ENCODE measurements at places on chromosomes 11 and 22.

- DNase-seq: no peak
Observed at GRCh38 chr11:70699294-70700221, 301.2 kb downstream of the CTTN start.

DNA sequence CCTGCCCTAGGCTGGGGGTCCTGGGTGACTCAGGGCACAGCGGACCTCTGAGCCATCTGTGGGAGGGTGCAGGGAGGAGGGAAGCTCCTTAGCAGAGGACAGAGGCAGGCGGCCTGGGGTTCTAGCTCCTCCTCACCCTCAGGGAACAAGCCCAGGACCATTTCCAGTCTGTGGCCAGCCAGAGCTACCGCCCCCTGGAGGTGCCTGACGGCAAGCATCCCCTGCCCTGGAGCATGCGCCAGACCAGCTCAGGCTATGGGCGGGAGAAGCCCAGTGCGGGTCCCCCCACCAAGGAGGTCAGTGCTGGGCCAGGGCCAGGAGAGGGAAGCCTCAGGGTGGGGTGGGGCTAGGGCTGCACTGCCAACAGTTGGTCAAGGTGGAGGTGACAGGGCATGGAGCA, 26.0 kb upstream of the LRRC10B start:
- DNase-seq: no peak

- DNase-seq: no peak
Observed at GRCh38 chr22:26576026-26576680, 13.8 kb downstream of the TPST2 start.

DNA sequence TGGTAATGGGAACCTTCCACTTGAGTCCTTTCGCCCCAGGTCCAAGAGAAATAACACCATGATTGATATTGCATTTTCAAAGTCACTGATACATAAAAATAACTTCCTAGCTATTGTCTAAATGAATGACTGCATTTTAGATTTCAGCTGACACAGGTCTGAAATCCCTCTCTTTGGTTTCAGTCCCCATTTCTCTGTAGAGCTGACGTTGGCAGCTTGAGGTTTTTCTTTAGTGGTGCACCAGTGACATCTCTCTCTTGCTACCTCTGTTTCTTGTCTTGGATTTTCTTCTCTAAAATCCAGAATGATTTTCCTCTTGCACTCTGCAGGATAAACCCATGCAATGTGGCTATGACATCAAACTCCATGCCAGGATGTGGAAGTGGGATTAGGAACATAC, 31.7 kb upstream of the SORL1 start:
- DNase-seq: no peak

GRCh38 chr11:119266063-119266462, 50.9 kb downstream of the MCAM start:
- no peak for DNase-seq

DNA sequence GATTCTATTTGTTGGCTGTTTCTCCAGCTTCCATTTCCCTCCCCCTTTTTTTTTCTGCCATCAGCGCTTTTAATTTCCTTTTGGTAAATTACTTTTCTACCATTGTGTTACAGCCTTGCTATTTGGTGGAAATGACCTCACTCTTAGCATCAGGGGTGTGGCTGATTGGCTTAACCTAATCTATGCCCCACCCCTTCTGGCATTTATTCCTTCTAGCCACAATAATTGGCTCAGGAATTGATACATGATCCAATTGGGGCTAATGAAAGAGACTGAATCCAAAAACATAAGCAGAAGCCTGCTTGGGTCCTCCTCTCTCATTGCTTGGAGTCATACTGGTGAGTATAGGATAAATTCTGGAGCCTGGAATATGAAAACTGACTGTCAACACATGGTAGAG, 402.4 kb upstream of the LRRC4C start:
- no peak for DNase-seq

DNA sequence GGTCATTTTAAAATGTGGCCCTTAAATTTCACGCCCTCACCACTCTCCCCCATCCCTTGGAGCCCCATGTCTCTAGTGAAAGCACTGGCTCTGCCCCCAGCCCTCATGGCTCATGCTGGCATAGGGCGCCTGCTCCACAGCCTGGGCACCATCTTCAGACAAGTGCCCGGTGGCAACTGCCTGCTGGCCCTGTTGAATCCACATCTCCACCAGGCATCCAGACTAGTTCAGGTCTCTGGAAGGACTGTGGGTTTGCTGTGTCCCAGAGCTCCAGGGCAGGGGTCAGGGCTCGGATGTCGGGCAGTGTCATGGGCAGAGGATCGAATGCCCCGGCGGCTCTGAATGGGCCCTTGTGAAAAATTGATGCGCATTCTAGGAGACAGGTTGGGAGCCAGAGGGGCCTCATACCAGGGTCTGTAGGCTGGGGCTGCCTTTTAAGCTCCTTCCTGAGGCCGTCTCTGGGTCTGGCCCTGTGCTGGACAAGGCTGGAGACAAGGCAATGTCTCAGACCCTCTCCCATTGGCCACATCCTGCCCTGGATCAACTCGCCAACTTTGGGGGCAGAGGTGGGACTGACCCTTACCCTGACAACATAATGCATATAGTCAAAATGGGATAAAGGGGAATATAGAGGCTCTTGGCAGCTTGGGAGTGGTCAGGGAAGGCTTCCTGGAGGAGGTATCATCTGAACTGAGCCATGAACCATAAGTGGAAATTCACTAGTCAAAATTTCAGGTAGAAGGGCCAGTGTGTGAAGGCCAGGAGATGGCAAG, 1.2 kb downstream of the MYO7A start:
- DNase-seq: no peak

GRCh38 chr11:133383689-133384088, 148.6 kb downstream of the OPCML start:
- no peak for DNase-seq

DNA sequence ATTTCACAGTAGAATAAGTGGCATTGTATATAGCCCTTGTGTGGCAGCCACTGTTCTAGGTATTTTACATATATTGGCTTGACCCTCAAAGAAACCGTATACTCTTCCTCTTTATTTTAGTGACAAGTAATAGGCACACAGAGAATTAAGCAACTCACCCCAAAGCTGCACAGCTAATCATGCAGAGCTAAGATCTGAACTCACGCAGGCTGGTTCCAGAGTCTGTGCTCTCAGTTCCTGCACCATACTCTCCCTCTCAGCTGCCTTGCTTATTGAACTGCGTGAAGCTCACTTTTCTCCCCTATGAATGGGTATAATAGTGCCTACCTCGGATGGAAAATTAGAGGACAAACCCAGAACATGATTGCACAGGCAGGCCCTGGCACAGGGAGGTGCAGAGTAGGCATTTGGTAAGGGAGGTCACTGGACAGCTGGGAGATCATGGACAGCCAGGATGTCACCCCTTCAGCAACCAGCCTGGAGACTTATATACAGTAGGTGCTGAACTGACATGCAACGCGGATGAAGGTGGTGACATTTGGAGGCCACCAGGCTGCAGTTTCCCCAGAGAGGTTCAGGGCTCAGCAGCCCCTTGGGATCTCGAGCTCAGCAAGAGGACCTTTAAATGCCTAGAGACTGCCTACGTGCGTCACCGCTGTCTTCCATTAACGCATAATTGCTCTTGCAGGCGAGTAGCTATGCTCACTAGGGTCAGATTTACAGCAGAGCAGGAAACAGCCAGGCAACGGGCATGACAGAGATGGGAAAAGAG, 78.4 kb upstream of the TP53I11 start:
- DNase-seq: no peak

DNA sequence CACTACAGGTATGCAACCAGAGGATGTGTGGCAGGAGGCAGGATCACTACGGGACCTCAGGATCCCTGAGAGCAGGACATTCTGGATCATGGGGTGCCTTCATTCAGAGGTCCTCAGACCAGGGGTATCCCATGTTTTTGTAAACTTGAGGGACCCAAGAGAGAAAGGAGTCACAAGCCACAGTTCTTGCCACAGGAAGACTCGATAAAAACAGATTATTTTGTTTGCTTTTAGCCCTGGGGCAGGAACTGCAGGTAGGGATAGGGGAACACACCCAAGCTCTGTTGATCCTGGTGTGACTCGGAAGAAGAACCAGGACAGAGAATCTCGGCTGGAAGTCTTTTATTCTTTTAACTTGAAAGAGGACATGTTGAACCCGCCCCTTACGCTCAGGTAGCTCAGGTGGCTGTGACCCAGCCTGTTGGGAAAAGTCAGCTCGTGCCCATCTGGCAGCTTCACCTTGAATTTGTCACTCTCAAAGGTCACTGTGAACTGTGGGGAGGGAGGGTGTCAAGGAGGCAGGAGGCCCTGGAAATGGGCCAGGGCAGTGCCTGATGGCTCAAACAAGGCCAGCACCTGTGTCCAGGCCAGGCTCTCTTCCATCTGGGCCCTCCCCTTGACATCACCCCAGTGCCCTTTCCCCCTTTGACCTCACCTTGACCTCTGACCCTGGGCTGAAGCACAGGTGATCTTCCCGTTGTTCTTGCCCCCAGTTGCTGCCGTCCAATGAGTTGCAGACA, 9.8 kb downstream of the LGALS2 start:
- no peak for DNase-seq

GRCh38 chr11:71447791-71448256, 369 bp downstream of the DHCR7 start:
- DNase-seq: no peak

GRCh38 chr11:35088676-35089075, 50.3 kb upstream of the CD44 start:
- DNase-seq: no peak

GRCh38 chr22:20399866-20400605, 6.1 kb downstream of the ZNF74 start:
- no peak for DNase-seq

- no peak for DNase-seq
Observed at GRCh38 chr11:31827455-31828206, 16.5 kb upstream of the PAX6 start.

DNA sequence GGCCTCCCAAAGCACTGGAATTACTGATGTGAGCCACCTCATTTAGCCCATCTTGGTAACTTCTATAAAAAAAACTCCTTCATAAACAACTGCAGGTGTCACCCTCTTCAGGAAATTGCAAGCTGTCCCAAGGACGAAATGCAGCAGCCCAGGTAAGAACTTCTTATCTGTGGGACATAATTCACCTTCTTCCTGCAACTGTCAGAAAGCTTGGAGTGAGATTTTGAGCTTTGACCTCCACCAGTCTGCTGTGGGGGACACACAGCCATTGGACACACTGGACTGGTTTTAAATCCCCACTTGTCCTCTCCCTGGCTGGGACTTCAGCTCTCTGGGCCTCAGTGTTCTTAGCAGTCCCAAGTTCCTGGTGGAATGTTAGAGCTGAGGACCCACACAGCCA, 368.5 kb downstream of the MN1 start:
- DNase-seq: no peak

- DNase-seq: no peak
Observed at GRCh38 chr22:49364398-49364797, 463.3 kb downstream of the BRD1 start.

DNA sequence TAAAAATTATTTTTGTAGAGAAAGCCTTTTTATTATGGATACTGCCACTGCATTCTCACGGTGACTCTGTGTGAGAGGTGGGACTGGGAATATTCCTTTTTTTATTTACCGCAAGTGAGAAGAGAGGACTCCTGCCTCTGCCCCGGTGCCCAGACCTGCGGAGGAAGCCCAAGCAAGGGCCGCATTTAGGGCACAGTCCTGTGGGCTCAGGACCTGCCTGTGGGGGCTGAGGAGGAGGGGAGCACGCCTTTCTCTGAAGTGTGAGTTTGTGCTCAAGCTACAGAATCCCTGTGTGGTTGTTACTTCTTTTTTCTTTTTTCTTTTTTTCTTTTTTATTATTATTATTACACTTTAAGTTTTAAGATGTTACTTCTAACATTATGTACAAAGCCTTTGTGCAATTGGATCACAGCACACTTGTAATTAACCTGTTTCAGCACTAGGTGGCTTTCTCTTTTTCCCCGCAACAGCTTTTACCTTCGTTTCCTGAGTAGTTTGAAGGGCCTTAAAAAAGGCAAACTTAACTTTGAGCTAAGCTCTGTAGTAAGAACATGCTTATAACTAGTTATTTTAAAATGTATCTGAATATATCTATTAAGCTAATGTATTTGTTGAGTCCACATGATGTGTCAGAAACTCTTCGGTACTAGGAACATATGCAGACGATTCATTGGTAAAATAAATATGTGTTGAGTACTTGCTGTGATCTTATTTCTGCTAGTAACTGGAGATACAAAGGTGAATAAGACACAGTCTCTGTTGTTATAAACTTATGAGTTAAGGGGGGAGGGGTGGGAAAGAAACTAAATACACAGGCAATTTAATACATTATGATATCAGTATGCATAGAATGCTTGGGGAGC, 18.3 kb downstream of the AMOTL1 start:
- no peak for DNase-seq

GRCh38 chr11:44248109-44248508, 61.8 kb downstream of the ALX4 start:
- DNase-seq: no peak

- DNase-seq: no peak
Observed at GRCh38 chr11:108525161-108525560, 27.0 kb upstream of the POGLUT3 start.

DNA sequence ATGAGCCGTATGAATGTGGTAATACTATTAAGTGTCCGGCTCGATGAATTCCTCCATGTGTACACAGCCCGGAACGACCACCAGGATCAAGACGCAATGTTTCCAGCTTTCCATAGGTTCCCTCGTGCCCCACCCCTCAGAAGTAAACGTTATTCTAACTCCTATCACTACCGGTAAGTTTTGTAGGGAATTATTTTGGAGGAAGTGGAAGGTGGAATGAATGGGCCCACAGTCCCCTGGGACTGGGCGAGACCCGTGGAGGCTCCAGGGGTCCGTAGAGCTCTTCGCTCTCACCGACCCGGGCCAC, 720 bp upstream of the FAR1 start:
- no peak for DNase-seq

GRCh38 chr22:18975434-18976196, 39.5 kb upstream of the PRODH start:
- DNase-seq: no peak

- peak; percentile 25 for DNase-seq
Observed at GRCh38 chr11:73759610-73760134, 1.2 kb downstream of the RAB6A start.

GRCh38 chr11:21414953-21415352, 745.6 kb downstream of the NELL1 start:
- DNase-seq: no peak

GRCh38 chr11:90134478-90135003, at the start of gene NAALAD2:
TSS of gene NAALAD2 (plus strand) at chr11:90134663. CDS start at chr11:90134759, 96 bp downstream.
- DNase-seq: no peak

GRCh38 chr11:66189031-66189745, 79.3 kb upstream of the RAB1B start:
- no peak for DNase-seq

DNA sequence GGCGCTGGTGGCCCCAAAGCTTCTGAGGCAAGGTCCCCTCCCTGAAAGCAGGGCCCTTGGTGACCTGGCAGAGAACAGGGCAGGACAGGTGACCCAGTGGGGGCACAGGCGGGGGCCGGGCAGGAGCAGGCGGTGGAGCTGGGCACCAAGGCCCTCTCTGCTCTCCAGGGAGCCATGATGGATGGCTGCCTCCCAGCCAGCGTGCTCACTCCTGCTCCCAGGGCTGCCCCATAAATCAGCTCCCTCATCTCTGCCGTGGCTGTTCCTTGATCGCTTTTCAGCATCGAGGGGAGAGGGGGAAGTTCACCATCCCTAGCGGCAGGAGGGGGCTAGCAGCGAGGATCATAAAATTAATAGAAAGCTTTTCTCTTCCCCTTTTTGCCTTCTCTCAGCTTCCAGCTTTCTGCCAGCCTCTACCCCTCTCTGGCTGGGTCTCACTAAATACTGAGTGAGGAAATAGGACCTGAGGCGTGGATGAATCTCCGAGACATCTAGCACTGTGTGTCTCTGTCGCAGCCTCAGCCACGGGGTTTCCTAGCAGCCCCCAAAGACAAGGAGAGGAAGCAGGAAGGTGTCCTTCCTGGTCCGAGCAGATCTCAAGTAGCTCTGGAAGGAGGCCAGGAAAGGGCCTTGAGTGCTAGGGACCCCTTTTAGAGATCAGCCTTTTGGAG, 22.2 kb upstream of the ELFN2 start:
- DNase-seq: no peak

All from Caki2 (cell line).